ENCODE measurements at places on chromosomes 13 and 19.

- no peak for DNase-seq
Measured at GRCh38 chr13:21639561-21639960, 31.3 kb upstream of the FGF9 start.

DNA sequence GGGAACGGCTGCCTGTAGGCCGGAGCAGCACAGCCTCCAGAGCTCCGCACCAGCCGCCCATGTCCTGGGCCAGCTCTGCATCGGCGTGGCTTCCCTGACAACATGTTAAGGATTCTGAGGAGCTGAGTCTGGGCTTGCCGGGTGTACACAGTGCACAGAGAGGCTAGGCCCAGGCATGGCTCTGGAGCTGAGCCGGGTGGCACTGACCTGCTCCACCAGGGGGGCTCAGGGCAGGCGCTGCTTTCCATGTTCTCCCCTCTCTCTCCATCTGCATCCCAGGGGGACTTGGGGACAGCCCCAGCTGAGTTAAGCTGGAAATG lies 31.6 kb downstream of the AP1M1 start:
- DNase-seq = no peak

DNA sequence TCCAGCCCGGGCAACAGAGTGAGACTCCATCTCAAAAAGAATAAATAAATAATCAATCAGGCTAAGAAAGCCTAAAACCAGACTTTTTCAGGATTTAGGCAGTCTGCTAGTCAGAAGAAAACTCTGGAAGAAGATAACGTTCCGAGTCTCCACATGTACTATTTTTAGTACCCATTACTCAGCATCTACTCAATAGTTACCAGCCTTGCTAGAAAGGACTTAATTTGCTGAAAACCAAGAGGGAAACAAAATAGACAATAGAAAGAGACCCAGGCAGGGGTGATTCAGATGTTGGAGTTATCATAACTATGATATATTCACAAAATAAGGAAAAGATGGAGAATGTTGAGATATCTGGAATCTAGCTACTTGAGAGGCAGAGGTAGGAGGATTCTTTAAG lies 3.6 kb upstream of the LIN7B start:
- DNase-seq = no peak

DNA sequence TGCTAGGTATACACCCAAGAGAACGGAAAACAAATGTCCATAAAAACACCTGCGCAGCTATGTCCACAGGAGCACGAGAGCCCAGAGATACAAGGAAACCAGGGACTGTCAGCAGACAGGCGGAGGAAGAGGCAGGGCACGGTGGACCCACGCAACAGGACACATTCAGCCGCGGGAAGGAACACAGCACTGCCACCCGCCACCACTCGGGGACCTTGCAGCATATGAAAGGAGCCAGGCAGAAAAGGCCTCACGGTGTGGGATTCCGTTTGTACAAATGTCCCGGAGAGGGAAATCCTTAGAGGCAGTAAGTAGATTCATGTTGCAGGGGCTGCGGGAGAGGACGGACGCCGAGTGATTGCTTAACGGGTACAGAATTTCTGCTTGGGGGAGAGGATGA lies 7.8 kb downstream of the HSPBP1 start:
- DNase-seq = no peak

DNA sequence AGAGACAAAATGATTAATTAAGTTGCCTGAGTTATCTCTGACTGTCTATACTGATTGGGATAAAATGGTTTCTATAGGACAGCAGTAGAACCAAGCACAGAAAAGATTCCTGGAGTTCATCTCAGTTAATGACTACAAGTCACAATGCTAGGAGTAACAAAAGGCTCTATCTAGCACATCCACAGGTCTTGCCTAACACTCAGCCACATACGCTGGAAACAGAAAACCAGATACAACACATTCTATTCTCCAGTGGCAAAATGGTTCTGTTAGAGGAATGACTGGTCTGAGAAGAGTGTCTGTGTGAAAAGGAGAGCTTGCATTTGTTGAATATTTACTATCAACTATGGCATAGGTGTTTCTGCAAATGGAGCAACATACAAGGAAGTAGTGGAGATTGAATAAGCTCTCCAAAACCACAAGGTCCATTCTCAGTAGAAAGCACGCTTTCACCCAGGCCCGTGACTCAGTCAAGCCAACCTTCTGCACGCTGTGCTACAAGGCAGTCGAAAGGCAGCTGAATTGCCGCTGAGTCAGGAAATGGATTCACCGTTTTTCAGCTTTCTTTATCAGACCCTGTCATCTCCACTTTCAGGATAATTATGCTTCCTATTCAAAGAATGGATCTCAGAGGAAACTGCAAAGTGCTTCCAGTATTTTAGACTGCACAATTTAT lies 761.5 kb downstream of the EFNB2 start:
- DNase-seq = no peak

DNA sequence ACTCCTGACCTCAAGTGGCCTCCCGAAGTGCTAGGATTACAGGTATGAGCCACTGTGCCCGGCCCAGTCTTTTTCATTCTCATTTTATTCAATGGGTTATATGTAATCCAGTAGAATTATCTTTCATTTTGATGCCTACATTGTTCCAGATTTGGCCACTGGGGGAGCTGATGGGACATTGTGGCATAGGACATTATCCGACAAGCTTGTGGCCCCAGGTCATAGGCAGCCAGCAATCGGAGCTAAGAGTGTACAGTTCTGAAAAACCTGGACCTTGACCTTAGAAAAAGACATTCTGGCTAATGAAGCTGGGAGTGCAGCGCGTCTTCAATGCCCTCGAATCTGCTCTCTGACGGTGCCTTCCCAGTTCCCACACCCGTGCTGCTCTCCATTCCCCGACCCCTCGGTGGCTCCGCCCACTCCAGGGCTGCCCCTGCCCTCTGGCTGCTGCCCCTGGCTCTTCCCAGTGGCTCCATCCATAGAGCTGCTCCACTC lies 108.7 kb downstream of the TEX29 start:
- DNase-seq = peak; percentile 39

GRCh38 chr13:73954808-73955207 lies 179.4 kb downstream of the KLF12 start:
- DNase-seq = no peak

- no peak for DNase-seq
Measured at GRCh38 chr13:26327940-26328725, 74.2 kb downstream of the CDK8 start.

GRCh38 chr13:112641456-112642089 lies 48.3 kb upstream of the ATP11A start:
- DNase-seq = no peak

Measured in iPS DF 6.9 (cell line).